Fibroblast of upper back skin (primary cell): ENCODE measurements at places on chromosomes 12 and 14.

DNA sequence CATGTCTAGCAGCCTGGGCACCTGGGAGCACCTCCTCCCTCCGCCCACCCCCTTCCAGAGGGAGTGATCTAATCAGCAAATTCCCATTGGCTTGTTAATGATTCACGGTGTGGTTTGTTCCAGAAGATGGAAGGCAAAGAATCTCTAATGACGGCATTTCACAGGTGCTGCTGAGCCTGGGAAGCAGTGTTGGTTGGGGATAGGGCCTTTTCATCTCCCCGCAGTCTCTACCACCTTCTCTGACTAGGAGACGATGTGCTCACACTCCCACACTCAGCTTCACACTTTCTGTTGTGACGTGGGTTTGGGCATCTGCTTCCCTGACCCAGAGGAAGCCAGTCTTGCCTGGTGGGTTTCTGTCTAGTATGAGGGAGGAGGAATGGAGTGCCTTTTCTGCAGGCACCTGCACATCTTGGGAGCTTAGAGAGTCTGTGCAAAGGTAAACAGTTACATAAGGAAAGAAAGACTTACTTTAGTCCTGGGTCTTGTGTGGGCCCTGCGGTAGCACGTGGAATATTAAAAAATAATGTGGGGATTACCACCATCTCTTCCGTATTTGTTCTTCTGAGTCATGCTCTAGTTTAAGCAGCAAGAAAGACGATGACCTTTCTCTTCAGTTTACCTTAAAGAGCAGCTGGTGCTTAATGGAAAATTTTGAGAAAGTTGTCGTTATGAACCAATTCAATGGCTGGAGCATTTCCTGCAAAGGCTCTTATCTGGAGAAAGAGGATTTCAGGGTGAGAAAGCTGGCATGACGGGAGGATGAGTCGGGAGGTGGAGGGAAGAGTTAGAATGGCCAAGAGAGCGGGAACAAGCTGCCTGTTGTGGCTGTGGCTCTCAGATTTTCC is 70.6 kb upstream of the ARHGAP5 start:
- DNase-seq = no peak

DNA sequence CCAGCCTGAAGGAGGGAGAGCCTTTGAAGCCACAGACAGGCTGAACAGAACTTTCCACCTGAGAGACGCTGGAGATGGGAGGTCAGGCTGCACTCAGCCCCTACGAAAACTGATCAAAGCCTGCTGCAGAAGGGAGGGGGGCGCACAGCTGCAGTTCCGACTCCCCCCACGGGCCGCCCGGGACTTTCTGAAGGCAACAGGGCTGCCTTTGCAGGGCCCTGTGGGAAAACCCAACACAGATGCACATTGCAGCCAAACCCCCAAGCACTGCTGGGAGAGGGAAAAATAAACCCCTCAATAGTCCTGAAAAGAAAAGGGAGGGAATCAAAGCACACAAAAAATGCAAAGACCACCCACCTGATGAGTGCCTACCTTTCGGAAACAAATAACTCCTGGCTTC is 290.6 kb downstream of the ZFP36L1 start:
- DNase-seq = no peak

- DNase-seq = no peak
These were observed 13.3 kb upstream of the MAX start for GRCh38 chr14:65115615-65116014.

GRCh38 chr14:38175658-38176057 is 32.0 kb upstream of the SSTR1 start:
- no peak for DNase-seq

DNA sequence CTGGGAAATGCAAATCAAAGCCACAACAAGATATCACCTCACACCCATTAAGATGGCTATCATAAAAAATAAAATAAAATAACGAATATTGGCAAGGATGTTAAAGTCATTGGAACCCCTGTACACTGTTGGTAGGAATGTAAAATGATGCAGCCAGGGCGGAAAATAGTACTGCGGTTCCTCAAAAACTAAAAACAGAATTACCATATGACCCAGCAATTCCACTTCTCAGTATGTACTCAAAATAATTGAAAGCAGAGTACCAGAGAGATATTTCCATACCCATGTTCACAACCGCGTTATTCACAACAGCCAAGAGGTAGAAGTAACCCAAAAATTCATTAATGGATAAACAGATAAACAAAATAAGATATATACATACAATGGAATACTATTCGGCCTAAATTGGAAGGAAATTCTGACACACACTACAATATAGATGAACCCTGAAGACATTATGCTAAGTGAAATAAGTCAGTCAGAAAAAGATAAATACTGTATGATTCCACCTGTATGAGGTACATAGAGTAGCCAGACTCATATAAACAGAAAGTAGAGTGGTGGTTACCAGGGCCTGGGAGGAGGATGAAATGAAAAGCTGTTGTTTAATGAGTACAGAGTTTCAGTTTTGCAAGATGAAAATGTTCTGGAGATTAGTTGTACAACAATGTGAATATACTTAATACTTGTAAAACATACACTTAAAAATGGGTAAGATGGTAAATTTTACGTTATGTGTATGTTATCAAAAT is 84.6 kb downstream of the TXNDC16 start:
- no peak for DNase-seq

- DNase-seq = no peak
These were observed 523 bp upstream of the REP15 start for GRCh38 chr12:27695556-27696292.
